GOT3 (cell line): ENCODE measurements at places on chromosomes 2 and 18.

DNA sequence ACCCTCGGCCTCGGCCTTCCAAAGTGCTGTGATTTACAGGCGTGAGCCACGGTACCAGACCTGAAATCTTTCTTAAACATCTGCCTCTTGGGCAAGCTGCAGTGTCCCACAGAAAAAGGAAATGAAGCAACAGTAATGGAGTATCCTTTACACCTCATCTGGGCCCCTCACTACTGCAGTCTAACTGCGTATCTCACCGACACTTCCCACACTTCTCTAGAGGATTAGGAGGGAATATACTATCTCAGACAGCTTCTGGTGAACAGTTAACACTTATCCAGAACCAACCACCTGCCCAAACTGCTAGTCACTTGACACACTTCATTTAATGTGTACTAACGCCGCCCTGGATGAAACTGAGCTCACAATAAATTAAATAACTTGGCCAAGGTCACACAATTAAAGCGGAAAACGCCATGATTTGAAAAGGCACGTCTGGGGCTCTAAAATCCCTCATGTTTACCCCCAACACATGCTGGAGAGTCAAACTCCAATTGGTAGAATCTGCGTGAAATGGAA is 993 bp downstream of the COX7A2L start:
- DNase-seq: no peak

DNA sequence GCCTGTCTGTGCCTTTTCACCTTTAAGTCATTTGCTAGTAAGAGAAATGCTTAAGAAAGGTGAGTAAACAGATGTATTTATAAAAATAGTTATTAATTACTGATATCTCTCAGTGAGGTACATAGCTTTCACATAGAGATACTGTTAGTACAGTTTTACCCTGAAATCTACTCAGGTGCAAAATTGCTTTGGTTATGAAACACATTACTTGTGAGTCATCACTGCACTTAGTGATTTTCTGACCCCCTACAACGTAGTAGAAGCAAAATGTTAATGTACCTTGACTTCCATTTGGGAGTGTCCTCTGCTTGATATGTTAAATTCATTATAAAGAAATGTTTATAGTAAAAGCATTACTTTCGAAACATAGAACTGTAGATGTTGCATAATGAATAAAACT is 6.5 kb downstream of the GLS start:
- no peak for DNase-seq

DNA sequence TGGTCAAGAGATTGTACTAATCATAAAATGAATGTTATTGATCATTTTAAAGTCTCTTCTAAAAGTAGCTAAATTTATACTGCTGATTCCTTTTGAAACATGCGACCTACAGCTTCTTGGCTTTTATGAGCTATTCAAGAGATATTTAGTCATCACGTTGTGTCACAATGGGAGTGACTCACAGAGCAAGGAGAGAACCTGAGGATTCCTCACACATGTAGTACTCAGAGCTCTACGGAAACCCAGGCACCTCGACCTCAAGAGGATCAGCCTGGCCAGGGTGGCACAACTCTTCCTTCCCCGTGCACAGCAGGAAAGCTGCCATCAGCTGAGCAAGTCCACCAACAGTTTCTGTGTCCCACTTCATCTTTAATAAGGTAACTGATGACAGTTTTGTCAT is at the start of gene DHRS9:
Gene DHRS9 (plus strand): TSS at position 223 of the 400 bp plus-strand sequence. CDS start 12,019 bp downstream, outside the sequence.
- DNase-seq: no peak

DNA sequence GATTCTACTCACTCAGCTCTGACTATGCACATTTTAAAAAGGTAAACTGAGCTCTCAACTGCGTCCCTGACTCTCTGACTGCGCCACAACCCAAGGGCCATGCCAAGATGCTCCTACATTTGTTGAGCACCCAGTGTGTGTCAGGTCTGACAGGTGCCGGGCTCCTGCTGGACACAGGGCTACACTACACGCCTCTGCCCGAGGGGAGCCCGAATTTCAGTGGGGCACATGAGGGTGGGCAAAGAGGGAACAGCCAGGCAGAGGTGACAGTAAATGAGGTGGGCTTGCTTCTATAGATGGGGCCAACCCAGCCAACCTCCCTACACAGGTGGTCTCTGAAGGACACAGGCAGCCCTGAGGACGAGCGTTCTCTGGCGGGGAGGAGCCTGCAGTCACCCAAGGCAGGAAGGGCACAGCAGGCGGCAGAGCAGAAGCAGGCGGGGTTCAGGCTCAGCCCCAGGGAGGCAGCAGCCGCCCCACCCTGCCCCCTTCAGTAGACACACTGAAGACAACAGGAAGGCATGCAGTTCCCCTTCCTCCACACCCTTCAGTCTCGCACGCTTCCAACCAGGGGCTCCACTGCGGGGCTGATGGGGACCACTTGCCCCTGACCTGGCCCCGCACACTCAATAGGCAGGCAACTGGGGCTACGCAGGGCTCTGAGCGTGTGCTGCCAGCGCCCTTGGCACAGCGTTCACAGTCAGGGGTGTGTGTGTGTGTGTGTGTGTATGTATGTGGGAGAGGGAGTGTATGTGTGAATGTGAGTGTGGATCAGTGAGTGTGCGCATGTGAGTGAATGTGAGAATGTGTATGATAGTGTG is 98.4 kb downstream of the UXS1 start:
- no peak for DNase-seq

- no peak for DNase-seq
These were observed 41.1 kb downstream of the THNSL2 start for GRCh38 chr2:88211003-88211808.

DNA sequence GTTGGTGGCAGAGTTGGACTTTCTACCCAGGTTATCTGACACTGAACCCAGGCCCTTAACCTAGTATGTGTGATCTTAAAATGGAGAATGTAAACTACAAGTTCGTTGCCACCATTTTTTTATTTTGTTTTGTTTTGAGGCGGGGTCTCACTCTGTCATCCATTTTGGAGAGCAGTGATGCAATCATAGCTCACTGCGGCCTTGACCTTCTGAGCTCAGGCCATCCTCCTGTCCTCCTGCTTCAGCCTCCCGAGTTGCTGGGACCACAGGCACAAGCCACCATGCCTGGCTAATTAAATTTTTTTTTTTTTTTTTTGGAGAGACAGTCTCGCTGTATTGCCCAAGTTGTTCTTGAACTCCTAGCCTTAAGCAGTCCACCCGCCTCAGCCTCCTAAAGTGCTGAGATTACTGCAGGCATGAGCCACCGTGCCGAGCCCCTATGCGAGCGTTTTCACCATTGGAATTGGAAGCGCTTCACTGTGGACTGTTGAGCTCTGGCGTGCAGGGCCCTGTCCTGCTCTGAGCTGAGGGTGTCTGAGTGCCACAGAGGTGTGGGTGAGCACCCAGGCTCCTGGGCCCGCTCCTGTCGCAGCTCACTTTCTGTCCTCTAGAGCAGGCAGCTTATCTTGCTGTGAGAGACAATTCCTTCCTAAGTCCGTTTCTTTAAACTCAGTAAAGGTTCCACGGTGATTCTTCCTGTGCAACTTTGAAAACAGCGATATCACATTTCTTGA is 186.9 kb downstream of the LDLRAD4 start:
- no peak for DNase-seq

GRCh38 chr18:77944533-77944932 is 694.9 kb downstream of the GALR1 start:
- no peak for DNase-seq
